Spinal cord (tissue), 10 donors: ENCODE measurements at places on chromosomes 7 and 10.

- DNase-seq = no peak
Measured at GRCh38 chr10:43190775-43191174, 52.5 kb downstream of the CSGALNACT2 start.

- no peak for DNase-seq
Measured at GRCh38 chr7:12323415-12323814, 80.2 kb downstream of the VWDE start.

DNA sequence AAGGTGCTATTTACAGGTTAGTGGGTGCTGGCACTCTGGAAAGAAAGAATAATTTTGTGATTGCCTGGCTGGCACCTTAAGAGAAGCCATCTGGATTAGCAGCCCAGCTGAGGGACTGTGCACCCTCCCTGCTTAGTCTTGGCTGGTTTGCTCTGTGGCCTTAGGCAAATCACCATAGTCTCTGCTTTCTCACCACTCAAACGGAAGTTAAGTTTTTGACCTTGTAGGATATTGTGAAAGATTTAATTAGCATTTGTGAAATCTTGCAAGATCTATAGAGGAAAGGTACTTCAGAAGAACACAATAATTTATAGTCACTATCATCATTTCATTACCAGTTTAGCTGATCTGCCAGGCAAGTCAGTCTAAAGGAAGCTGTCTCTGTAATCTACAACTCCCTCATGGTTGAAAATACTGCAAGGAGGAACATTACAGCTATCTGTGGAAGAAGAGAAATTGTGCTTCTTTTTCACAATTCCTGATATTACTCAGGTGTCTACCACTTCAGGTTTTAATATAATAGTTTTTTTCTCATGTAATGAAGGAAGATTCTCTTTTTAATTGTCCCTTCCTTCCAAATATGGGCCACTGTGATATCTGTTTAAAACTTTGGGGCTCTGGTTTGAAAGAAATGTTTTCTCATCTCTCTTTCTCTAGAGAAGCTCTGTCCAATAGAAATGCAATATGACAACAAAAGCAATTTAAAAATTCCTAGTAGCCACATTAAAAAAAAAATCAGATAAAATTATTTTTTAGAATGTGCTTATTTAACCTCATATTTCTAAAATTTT is 219.6 kb downstream of the PTEN start:
- no peak for DNase-seq

DNA sequence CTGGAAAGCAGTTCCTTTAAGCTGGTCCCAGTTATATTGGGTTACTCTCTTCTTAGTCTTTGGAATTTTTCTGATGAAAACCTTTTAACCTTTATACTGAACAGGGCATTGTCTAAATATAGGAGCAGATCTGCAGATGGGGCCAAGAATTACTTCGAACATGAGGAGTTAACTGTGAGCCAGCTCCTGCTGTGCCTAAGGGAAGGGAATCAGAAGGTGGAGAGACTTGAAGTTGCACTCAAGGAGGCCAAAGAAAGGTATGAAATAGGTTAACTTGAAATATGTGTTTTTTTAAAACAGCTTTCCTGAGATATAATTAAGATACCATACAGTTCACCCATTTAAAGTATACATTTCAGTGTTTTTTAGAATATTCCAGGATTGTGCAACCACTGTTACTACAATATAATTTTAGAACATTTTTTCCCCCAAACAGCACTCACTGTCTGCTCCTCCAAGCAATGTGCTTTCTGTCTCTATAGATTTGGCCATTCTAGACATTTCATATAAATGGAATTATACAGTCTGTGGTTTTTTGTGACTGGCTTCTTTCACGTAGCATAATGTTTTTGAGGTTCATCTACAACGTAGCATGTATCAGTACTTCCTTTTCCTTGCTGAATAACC is 18.9 kb downstream of the OPTN start:
- DNase-seq = no peak

DNA sequence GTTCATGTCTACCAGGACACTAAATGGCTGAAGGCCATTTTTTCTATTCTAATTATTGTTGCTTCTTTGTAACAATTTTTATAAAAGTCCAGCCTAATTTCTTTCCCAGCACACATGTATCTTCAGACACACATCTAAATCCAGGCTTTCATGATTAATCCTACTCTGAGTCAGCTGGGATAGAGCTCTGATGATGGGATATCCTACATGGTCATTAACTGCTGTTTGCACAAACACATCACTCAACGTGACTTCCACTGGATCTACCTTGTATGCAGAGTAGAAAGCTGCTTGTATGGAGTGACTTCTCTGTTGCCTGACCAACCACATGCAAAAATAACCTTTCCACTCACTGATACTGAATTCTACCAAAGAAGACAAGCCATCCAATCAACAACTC is 260.9 kb downstream of the AHR start:
- no peak for DNase-seq
